Osteoblast (primary cell): ENCODE measurements at places on chromosomes 7 and 10. TPM values are rescaled to one million over a fixed set of nuclear protein-coding genes. Genes with fewer than 3 reads are reported as not detected.

HOXA10 gene
- total RNA-seq = 32.1 and 43.1 TPM in 2 replicates

NPTX2 gene
- total RNA-seq = 1.1 and 2.4 TPM in 2 replicates

GIMAP6 gene
- 0.36 TPM in 1 of 2 replicates, not detected in the other for total RNA-seq

FEZF1 gene
- total RNA-seq = not detected in 2 replicates

AHR gene
- total RNA-seq = 274 and 313 TPM in 2 replicates

KAZALD1 gene
- 26.4 and 30.1 TPM in 2 replicates for total RNA-seq
